ENCODE measurements at places on chromosomes 5 and 9. TPM values are rescaled to one million over a fixed set of nuclear protein-coding genes. Genes with fewer than 3 reads are reported as not detected.

DNA sequence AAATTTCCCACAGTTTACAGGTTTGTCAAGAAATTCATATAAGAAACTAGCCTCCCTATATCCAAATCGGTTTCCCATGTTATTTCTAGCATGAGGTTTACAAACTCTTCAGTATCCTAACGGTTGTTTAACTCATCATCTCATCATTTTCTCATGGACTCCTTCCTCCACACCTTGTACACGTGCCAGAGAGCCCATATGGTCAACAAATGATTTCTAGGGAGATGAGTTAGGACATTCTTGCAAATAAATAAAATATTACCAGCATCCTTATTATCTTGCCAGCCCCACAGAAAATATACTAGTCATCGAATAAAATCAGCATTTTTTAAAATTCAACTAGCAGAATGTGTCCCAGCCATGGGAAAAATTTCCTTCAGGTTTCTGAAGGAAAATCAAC, 285.2 kb downstream of the EBF1 start:
- no peak for DNase-seq

DNA sequence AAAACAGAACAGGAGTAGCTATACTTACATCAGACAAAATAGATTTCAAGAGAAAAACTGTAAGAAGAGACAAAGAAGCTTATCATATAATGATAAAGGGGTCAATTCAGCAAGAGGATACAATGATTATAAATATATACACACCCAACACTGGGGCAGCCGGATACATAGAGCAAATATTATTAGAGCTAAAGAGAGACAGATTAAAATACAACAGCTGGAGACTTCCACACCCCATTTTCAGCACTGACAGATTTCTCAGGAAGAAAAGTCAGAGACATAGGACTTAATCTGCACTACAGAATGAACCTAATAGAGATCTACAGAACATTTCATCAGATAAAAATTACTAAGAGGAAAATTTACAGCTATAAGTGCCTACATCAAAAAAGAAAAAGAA, 35.7 kb downstream of the OXCT1 start:
- no peak for DNase-seq

DNA sequence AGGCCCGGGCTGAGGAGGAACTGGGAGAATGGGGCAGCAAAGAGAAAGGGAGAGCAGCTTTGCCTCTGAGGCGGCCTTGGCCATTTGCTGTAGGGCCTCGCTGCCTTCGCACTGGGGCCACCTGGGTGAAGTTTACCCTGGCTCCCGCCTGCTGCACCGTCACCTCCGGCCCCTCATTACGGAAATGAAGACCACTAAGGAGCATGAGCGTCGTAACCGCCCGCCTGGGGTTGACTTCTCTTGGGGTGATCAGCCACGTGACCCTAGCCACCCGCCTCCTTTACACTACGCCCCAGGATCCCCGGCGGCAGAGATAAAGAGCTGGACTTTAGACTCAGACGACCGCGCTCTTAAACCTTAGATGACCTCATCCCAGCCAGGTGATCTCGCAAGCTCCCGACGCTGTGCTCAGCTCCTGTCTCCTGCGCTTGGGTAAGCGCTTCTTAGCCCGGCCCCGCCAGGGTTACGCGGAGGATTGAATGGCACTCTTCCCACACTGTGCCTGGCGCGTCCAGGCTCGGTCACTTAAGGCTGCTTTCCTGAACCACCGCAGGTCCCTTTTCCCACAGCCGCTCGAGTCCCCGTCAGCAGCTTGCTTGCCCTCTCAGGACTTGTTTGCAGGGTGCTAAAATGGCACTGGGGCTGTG, 107.9 kb upstream of the LARP1 start:
- DNase-seq = peak; percentile 83

GRCh38 chr9:127866535-127866934, 10.9 kb downstream of the AK1 start:
- no peak for DNase-seq

- no peak for DNase-seq
Observed at GRCh38 chr5:169258372-169259000, 42.5 kb downstream of the SLIT3 start.

DNA sequence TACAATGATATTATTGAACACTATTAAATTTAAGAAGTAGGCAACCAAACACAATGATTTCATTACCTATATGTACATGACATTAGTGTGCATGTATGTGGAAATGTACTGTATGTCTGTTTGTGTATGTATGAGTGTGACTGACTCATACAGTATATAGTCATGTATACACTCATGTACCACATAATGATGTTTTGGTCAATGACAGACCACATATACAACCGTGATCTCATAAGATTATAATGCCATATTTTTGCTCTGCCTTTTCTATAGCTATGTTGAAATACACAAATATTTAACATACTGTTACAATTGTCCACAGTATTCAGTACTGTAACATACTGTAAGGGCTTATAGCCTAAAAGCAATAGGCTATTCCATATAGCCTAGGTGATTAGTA, 19.7 kb downstream of the SVEP1 start:
- no peak for DNase-seq

- no peak for DNase-seq
Observed at GRCh38 chr5:74870299-74871067, 4.3 kb upstream of the FAM169A start.

DNA sequence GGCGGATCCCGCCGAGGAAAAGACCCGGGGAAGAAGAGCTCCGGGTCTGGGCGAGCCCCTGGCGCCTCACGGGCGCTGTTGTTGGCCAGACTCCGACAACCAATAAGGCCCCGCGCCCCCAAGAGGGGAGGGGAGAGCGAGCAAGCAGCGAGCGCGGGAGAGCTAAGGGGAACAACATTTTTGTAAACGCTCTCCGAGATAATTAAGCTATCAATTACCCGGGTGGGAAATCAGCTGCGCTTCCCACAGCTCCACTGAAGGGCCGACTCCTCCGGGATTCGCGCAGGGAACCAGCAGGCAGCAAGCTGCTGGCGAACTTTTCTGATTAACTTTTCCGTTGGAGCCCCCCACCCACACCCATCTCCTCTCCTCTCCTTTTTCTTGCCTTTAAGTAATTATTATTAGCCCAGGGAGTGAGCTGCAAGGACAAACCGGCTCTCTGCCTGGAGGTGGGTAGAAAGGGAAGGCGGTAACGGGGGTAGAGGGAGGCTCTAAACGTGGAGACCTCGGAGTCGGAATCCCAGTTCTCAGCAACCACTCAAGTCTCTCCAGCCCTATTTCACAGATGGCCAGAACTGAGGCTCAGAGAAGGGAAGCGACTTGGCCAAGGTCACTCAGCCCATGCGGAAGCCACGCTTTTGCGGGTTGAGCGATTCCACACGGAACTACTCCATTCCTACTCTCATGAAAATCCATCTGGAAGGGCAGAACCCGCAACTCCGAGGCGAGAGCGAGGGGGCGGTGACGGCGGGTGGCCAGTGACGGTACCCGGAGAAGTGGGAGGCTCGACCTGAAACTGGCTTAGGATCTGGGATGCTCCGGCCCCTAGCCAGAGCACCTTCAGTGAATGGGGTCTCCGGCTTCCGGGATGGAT, 1.3 kb downstream of the ASTN2 start:
- DNase-seq = no peak

GRCh38 chr5:19044311-19044710, 943.7 kb downstream of the CDH18 start:
- no peak for DNase-seq

WDR31 gene
- total RNA-seq = 0.56 TPM

CCDC69 gene
- 46.3 TPM for total RNA-seq

DOCK2 gene
- total RNA-seq = not detected

GFRA3 gene
- total RNA-seq = 0.27 TPM

SAXO1 gene
- not detected for total RNA-seq

Data from HepG2 (cell line).